ENCODE measurements at places on chromosomes 6 and 20.
A peak's percentile ranks its signal among the peaks of the same experiment; 100 is the strongest.

DNA sequence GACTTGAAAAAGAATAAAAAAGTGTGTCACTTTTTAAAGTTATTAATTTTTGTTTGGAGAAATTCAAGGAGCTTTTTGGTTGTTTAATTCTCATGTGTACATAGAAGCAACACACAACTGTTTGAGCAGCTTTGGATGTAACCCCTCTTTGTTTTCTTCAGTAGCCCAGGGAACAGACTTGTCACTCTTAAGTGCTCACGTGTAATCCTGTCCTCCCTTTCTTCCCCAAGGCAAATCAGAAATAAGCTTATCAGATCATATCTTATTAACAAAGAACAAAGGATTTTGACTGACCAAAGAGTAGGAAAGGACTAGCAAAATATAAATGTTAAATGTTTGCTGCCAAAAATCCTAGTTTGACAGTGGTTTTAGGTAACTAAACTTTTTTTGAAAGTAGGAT is 7.3 kb upstream of the FLRT3 start:
- peak; percentile 1 for DNase-seq

DNA sequence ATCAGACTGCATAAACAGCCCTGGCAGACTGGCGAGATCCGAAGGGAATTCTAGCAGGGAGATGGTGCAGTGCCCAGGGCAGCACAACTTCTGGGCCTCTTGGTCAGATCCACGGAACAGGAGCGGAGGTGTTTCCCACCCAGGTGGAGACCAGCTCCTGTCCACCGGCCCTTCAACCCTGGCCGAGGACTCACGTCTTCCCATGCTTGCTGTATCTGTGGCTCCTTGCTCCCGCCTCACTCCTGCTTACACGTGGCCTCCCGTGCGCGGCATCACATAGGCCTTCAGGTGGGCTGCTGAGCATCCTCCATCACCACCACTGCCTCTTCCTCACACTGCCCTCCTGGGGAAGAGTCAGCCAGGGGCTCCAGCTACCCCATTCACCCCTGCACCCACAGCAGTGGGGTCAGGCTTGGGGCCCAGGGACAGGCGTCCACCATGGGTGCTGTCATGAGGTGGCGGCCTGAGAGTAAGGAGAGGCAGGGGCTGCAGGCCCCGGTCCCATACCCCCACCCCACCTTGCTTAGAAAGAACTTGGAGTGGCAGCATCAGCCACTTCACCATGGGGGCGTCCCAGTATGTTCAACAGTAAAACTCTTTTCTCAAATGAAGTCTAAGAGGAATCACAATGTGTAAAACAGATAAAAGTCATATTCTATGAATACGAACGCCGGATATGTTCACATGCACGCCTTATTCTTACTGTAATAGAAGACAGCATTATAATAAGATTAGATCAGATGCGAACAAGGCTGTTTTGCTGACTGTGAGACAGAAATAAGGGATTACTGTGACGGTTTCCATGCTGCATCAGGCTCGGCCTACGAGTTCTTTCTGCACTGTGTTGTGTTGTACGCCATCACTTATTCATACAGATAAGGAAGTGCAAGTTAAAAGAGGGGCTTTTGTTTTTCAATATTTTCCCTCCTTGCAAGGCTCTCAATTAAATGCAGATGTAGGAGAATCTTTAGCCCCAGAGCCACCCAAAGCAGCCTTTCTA is 165.4 kb downstream of the GRM4 start:
- no peak for DNase-seq

DNA sequence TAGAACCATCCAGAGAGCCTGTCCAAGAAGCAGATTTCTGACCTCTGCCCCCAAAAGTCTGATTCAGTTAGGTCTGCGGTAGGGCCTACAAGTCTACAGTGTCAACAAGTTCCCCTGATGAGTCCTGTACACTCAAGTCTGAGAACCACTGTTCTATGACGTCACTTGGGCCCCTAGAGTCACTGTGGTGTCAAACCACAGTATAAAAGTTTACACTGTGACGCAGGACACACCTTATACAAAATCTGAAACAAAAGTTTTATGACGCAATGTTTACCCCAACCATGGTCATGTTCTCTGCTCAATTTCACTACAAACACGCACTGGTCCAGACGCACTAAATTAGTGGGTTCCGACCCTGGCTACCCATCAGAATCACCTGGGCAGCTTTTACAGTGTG is 17.9 kb downstream of the SLA2 start:
- DNase-seq: no peak

DNA sequence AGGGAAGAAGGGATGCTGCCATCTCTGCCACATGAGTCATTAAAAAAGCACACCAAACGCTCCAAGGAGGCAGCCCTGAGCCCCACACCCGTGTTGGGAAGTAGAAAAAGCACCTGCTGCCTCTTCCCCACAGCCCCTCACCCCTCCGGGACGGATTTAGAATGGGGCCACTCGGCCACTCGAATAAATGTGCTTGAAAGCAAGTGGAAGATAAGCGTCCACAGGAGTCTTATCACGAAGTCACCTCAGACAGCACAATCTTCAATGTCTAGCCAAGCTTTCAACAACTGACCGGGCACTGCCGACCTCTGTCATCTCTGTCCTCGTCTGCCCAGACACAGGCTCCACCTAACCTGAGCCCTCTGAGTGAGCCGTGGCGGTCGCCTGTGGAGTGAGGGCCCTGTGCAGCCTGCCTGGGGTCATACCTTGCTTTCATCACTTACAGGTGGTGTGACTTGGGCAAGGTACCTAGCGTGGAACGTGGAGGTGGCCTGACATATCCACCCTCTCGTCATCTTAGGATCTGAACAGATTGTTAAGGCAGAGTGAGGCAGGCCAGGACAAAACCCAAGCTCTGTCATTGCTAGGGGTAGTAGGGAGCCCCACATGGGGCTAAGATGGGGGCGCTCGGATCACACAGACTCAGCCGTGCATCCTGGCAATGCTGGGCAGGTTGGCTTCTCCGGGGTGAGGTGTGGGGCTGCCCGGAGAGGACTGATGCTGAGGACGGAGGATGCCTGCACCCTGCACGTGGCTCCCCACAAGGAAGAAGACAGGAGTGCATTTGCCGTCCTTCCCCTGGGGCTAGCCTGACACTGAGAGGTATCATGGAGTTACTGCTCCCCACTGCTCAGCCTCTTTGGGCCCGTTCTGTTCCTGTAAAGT is 34.8 kb downstream of the PSMG4 start:
- DNase-seq: no peak

- no peak for DNase-seq
Observed at GRCh38 chr20:1912053-1912452, 16.8 kb downstream of the SIRPA start.

Data from NCI-H1417 (cell line).